ENCODE measurements at places on chromosomes 3 and 15.

DNA sequence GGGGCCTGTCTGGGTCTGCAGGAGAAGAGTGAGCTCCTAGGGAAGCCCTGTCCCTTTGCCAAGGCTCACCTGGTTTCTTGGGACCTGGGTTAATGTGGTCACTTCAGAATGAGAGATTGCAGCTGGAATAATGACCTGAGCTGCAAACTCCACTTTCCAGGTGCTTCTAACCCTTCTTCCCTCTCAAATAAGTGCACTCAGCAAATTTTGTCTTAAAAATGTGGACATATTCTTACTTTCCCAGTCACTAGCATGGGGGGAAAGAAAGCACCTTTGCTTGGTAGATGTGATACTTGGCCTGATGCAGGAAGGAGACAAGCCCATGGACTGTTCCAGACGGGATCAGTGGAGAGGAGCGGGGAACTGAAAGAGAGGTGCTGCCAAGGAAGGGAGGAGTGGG, 38.9 kb upstream of the CDCP1 start:
- no peak for DNase-seq

- no peak for DNase-seq
Measured at GRCh38 chr3:140563206-140563760, 114.6 kb upstream of the TRIM42 start.

GRCh38 chr3:187361835-187362234, 6.3 kb upstream of the RTP4 start:
- DNase-seq: no peak

DNA sequence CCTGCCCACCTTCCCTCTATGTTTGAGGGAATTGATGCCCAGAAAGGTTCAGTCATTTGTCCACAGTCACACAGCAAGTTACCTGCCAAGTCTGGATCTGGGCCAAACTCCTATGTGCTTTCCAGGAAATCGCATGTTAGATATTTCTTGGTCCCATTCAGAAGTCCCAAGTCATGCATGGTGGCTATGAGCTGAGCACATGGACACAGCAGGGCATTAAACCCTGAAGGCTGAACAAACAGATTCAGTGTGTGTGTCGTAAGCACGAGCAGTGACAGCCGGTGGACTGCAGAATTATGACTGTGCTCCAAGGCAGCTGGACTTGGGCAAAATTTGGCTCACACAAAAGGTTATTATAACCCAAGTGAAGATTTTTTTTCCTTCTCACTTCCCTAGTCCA, 11.4 kb upstream of the SLC6A6 start:
- no peak for DNase-seq

- DNase-seq: no peak
Measured at GRCh38 chr3:6179761-6180160, 681.2 kb upstream of the GRM7 start.

GRCh38 chr3:134704556-134704955, 53.7 kb upstream of the KY start:
- DNase-seq: no peak

- no peak for DNase-seq
Measured at GRCh38 chr3:41848753-41849574, 112.9 kb downstream of the ULK4 start.

GRCh38 chr15:36843822-36844221, 256.5 kb downstream of the MEIS2 start:
- no peak for DNase-seq

DNA sequence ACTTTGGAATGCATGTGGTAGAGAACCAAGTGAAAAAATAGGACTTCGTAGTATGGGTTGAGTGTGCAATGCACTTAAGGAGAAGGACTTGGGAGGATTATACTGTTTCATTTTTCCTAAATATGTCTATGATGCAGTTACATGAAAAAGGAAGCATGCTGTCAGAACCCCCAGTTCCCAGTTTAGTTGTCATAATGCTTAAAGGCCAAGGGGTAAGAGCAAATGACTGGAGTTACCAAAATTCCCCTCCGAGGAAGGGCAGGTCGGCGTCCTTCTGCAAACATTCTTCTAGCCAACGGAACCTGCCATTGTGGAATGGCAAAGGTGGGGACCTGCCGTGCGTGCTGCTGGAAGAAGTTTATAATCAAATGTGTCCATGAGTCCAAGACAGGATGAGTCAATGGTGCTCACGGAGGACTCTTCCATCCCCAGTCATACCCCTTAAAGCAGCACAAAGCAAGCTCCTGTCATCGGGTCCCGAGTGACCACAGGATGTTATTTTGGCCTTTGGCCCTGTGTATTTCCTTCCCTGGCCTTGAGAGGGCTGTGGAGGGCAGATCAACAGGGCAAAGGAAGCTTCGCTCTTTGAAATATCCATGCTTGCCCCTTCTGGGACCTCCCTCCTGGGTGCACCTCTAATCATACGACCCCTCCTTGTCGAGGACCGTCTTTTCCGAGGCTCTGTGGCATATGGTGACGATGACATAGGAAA, 93.2 kb downstream of the SLCO3A1 start:
- no peak for DNase-seq

GRCh38 chr15:91384189-91384730, 284.2 kb downstream of the SV2B start:
- DNase-seq: no peak

DNA sequence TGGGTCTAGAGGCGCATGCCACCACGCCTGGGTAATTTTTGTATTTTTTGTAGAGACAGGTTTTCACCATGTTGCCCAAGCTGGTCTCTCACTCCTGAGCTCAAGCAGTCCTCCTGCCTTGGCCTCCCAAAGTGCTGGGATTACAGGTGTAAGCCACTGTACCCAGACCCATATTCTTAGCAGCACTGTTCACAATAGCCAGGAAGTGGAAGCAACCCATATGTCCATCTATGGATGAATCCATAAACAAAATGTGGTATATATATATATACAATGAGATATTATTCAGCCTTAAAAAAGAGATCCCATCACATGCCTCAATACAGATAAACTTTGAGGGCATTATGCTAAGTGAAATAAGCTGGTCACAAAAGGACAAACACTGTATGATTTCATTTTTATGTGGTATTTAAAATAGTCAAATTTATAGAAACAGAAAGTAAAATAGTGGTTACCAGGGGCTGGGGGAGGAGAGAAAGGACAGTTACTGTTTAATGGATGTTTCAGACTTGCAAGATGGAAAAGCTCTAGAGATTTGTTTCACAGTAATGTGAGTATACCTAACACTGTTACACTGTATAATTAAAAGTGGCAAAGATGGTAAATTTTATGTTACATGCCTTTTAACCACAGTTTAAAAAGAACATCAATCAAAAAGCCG, 35.7 kb upstream of the GRAMD1C start:
- no peak for DNase-seq

GRCh38 chr3:99902091-99902490, 84.4 kb downstream of the CMSS1 start:
- no peak for DNase-seq

DNA sequence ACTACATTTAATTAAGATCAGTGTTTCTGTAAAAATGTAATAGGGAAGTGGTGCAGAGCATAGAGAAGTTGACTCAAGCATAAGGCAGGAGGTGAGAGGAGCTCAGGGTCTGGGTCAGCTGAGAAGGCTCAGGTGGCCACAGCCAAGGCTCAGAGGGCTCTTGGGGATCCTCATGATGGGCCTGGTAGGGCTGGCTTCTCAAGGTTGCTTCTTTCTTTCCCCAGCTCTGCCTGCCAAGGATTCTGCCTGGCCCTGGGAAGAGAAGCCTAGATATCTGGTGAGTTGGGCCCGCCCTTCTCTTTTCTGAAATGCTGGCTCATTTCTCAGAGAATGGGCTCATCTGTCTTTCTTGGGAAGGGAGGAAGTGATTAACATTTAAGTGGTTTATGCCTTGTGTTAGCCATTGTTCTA, 6.5 kb downstream of the ZNF589 start:
- no peak for DNase-seq

GRCh38 chr3:17639765-17640164, 102.7 kb downstream of the TBC1D5 start:
- no peak for DNase-seq

DNA sequence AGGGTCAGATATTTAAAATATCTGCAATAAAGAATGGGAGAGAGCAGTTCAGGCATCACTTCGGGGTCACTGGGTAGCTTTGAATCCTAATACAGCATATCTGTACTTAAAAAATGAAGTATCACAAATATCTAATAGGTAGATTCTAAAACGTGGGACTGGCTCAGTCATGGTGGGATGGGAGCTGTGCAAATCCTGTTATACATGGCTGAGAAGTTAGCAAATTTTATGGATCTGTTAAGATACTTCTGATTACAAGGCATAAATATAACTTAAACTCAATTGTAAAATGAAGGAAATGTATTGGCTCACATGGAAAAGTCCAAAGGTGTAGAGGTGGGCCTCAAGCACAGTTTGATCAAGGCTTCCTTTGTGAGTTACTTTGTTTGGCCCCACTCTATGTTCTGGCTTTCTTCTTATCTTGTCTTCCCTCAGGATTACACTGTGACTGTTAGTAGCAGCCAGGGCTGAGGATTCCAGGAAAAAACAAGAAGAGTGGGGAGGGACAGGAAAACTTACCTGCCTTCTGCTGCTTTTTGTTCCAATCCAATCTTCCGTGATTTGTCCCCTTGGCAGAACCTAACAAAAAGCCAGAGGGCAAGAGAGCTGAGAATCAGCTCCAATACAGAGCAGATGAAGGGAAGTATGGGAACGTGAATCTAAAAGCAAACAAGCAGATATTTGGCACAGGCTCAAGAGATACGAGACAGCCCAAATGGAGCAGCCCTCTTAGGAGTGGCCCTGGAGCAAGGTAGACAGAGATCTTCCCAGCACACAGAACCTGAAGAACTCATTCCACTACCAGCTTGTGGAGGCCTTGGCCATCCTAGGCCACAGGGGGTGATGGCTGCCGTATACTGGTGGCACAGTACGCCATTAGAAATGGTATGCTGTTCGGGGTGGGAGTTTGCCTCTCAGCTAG, 10.9 kb downstream of the PAQR9 start:
- no peak for DNase-seq

- no peak for DNase-seq
Measured at GRCh38 chr15:78263907-78264303, 457 bp upstream of the DNAJA4 start.

- no peak for DNase-seq
Measured at GRCh38 chr3:50237133-50237651, 1.2 kb downstream of the GNAI2 start.

GRCh38 chr3:133943031-133943535, 47.4 kb upstream of the RAB6B start:
- DNase-seq: no peak

GRCh38 chr3:49638445-49638844, 35.7 kb upstream of the APEH start:
- no peak for DNase-seq

- DNase-seq: peak; percentile 76
Measured at GRCh38 chr3:120093911-120094775, at the start of gene GSK3B. TSS of gene GSK3B (minus strand) at chr3:120094447. CDS start at chr3:120093434, 1,013 bp downstream.

DNA sequence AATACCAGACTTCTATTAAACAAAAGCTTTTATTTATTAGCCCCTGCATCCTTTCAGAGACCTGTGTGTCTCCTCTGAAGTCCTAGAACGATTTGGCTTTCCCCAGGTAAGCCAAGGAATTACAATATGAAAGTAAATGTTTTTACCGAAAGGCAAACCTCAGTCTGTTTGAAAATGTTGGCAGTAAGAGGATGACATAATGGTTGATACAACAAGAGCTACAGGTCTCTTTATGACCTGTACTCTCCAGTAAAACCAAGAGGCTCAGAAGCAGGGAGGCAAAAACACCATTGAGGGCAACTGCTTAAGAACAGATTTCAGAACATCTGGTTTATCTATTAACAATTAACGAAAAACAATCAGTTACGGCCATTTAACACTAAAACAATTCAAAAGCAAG, 107.8 kb downstream of the ADAM10 start:
- no peak for DNase-seq

GRCh38 chr3:127457546-127458145, 132.9 kb downstream of the TPRA1 start:
- DNase-seq: no peak

GRCh38 chr3:3191675-3192285, 12.3 kb upstream of the CRBN start:
- no peak for DNase-seq

GRCh38 chr3:197353867-197354567, 55.6 kb upstream of the DLG1 start:
- DNase-seq: no peak

GRCh38 chr3:9198899-9199335, 50.5 kb downstream of the SRGAP3 start:
- no peak for DNase-seq

GRCh38 chr3:38163117-38163840, 2.1 kb upstream of the OXSR1 start:
- DNase-seq: no peak

- no peak for DNase-seq
Measured at GRCh38 chr3:71728632-71729342, 3.6 kb upstream of the EIF4E3 start.

DNA sequence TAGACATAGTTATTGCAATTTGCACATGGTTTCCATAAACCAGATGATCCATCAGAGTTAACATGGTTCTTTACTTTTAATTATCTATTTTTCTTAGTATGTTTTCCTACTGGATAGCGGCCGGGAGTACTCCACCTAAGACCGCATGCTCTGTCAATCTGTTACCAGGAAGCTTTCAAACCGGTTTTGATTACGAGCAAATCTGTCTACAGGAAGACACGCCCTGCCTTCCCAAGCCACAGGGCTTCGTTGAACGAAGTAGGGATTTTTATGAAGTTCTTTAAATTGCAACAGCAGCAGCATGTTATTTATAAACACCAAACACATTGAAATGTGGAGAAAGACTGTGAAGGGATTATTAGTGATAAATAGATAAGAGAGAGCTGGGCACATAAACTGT, 283.3 kb upstream of the ROBO2 start:
- no peak for DNase-seq

DNA sequence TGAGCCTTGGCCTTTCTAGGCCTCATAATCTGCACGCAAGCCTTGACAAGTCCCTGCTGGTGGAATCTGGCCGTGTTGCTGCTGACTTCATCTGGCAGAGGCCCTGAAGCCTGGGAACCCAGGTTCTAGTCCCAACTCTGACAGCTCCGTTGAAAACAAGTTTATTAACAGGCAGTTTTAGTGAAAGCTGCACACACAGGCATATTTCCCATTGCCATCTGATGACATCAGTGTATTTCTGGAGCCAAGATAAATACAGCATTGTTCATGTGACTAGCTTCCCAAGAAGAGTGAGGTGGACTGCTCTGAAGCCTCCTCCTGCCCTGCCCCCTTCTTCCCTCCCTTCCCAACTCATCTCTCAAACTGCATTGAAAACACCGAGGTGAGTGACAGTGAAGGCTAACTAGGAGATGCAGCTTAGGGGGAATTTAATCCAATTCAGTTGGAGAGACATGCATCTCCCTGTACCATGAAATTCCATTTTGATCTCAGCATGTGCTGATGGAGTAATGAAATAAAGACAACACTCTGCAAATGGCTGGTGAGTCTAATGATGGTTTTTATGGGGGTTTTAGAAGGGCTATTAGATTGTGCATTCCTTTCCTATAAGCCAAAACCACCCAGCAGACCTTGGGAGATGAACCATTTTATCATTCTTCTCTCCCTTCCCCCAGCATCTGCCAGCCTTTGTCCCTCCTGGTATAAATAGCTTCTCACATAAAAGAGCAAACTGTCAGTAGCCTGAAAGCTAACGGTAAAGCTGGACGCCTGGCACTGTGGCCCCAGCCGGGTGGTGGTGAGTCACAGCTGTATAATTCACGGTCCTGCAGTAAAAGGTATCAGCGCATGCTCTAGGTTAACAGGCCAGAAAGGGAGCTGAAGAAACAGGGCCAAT, 38.0 kb downstream of the PRICKLE2 start:
- no peak for DNase-seq

GRCh38 chr3:196620161-196620604, 19.3 kb upstream of the NRROS start:
- no peak for DNase-seq

Data from activated naive CD4-positive, alpha-beta T cell treated with anti-CD3 and anti-CD28 coated beads, Interleukin-2, amount 50 U/mL, for 72 hours (primary cell).